A375 (cell line): ENCODE measurements at places on chromosomes 5 and 9. TPM values are rescaled to one million over a fixed set of nuclear protein-coding genes. Genes with fewer than 3 reads are reported as not detected.

Gene FBN2
- 0.04 and 0.16 TPM in 2 replicates for total RNA-seq

Gene ARRDC1
- 38.8 and 45.0 TPM in 2 replicates for total RNA-seq

Gene CDC20B
- not detected in 2 replicates for total RNA-seq

Gene ZNF169
- 2.7 and 3.0 TPM in 2 replicates for total RNA-seq

Gene FOCAD
- 24.8 and 25.7 TPM in 2 replicates for total RNA-seq
